ENCODE measurements at places on chromosomes 16 and 17.

DNA sequence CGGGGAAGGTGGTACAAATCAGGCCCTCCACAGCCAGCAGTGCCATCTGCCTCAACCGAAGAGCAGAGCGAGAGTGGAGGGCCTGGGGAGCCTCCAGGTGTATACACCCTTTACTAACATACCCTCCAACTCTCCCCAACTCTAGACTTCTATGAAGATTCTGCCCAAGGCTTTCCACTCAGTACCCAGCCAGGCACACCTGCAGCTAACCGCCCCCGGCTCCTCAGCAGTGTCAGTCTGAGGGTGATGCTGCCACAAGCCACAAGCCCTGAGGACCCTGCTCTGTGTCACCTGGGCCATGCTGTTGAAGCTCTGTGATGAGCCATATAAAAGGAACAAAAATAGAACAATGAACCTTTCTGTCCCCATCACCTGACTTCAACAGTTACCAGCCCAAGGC is 3.8 kb downstream of the CENPV start:
- DNase-seq: no peak

- DNase-seq: no peak
These were observed 19.6 kb downstream of the AKAP10 start for GRCh38 chr17:19958023-19958422.

- no peak for DNase-seq
These were observed 652 bp downstream of the PRAC2 start for GRCh38 chr17:48723423-48724250.

- no peak for DNase-seq
These were observed 1.9 kb downstream of the CDK5R1 start for GRCh38 chr17:32488604-32489180.

- no peak for DNase-seq
These were observed 17.6 kb downstream of the CCL16 start for GRCh38 chr17:35963663-35964062.

DNA sequence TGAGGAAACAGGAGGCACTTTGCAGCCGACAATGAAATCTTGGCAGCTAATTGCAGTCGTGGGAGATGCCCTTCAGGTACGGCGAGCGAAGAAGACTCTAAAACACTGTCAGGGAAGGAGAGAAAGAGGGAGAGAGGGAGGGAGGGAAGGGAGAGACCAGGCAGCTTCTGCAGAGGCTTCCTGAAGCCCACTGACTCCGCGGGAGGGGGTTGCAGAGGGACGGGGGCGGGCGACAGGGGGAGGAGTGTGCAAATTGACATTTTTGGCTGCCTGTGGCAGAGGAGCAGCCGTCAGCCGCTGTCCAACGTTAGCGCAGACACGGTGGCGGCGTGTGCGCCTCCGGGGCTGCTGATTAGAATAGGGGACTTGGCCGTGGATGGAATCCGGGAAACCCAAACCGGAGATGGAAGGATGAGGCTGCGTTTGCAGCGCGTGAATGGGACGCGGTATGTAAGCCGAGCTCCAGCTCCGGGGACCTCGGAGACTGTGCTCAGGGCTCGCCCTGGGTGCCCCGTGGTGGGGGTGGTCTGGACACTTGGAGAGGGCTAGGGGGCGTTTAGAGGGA is 849.1 kb upstream of the RBFOX1 start:
- DNase-seq: no peak

- no peak for DNase-seq
These were observed 928 bp downstream of the CASKIN2 start for GRCh38 chr17:75514299-75514918.

GRCh38 chr16:48384520-48385252 is 527 bp downstream of the SIAH1 start:
- DNase-seq: peak; percentile 18

GRCh38 chr17:48541036-48541576 is 3.8 kb downstream of the HOXB2 start:
- DNase-seq: no peak

DNA sequence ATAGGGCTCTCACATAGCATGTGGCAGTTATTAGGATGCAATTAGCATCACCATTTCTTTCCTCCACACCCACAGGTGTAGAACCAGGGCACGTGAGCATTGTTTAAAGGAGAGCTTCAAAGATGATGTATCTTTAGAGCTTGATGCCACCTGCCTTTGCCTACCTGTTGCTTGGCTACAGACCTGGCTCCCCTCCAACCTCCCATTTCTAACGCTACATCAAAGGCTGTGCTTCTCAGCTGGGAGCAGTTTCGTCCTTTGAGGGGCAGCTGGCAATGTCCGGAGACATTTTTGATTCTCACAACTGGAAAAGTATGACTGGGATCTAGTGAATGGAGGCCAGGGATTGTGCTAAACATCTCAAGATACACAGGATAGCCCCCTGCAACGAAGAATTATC is 78.5 kb upstream of the CLEC3A start:
- DNase-seq: no peak
